ENCODE measurements at places on chromosomes 16 and 17.

- no peak for DNase-seq
These were observed 134.3 kb downstream of the HAPSTR1 start for GRCh38 chr16:9225527-9226316.

DNA sequence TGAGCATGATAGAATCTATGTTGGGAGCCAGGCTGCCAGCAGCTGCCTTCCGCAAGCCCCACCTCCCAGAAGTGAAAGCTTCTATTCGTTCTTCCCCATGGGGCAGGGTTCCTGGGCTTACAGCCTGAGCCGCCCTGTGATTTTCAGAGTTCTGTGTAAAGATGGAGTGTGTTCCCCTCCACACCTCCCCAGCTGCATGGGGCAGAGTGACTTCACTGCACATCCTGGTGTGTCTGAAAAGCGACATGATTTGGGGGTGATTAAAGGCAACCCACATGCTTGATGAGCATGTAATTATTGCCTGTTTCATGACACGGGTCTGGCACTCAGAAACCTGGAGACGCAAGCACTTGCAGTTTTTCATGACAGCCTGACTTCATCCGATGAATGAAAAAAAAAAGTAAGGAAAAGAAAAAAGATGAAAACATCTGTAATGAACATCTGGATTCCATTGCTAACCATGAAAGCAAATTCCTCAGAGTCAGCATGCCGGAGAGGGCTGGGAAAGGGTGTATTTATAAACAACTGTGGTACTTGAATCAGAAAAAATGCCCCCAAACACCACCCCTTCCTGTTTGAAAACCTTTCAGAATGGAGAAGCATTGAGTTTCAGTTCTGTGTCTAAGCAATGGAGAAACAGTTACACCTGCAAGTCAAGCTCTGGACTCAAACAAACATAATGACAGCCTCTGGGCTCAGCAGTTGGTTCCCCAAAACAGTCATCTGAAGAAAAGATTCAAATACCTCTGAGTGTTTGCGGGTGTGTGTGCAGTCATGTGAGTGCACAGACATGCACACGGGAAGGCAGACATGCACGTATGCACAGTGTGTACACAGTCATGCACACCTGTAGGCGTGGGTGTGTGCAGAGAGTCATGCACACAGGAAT lies 266.0 kb downstream of the ENGASE start:
- DNase-seq = no peak

DNA sequence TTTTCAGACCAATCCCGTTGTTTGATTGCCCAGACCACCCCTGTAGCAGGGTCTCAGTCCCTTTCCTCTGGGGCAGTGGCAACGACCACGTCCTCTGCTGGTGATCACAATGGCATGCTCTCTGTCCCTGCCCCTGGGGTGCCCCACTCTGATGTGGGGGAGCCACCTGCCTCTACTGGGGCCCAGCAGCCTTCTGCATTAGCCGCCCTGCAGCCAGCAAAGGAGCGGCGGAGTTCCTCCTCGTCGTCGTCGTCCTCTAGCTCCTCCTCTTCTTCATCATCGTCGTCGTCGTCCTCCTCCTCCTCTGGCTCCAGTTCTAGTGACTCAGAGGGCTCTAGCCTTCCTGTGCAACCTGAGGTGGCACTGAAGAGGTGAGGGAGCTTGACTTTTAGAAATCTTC lies 9.2 kb downstream of the ELOB start:
- no peak for DNase-seq

GRCh38 chr17:67011527-67012175 lies 32.7 kb upstream of the CACNG1 start:
- no peak for DNase-seq

DNA sequence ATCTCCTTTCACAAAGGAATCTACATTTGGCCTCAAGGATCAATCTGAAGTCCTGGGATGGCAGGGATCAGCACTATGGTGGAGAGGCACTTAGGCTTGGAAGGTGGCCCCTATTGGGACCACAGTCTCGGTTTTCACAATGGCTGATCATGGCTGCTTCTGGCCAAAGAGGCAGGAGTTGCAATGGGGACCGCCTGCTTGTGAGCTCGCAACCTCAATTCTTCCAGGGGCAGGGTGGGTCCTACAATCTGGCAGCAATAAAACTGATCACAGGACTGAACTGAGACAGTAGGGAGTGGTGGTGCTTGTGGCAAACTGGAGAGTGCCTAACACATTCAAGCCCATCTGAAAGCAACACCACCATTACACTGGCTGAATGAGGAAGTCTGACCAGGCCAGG lies 83.1 kb downstream of the NETO2 start:
- no peak for DNase-seq

- DNase-seq = no peak
These were observed 11.2 kb downstream of the PRAC1 start for GRCh38 chr17:48711128-48711527.

GRCh38 chr16:86354641-86355513 lies 155.4 kb upstream of the FOXF1 start:
- DNase-seq = no peak

DNA sequence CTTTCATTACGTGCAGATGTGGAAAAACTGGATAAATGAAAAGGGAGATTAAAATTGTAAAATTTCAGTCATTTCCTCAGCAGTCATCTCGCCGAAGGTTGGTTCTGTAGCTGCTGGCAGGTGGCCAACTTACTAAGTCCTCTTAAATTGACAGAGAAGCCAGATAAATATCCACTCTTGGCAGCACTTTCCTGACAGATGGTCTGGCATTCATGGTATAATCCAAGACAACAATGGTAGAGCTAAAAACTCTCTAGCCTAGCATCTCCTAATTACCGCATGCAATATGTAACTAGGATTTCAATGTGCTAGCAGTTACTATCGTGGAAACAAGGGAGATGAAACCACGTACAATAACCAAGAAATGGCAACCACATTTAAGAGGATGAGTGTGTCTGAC lies 306.3 kb downstream of the CNTNAP4 start:
- no peak for DNase-seq

GRCh38 chr16:89357055-89357816 lies 133.1 kb downstream of the ANKRD11 start:
- peak; percentile 41 for DNase-seq

DNA sequence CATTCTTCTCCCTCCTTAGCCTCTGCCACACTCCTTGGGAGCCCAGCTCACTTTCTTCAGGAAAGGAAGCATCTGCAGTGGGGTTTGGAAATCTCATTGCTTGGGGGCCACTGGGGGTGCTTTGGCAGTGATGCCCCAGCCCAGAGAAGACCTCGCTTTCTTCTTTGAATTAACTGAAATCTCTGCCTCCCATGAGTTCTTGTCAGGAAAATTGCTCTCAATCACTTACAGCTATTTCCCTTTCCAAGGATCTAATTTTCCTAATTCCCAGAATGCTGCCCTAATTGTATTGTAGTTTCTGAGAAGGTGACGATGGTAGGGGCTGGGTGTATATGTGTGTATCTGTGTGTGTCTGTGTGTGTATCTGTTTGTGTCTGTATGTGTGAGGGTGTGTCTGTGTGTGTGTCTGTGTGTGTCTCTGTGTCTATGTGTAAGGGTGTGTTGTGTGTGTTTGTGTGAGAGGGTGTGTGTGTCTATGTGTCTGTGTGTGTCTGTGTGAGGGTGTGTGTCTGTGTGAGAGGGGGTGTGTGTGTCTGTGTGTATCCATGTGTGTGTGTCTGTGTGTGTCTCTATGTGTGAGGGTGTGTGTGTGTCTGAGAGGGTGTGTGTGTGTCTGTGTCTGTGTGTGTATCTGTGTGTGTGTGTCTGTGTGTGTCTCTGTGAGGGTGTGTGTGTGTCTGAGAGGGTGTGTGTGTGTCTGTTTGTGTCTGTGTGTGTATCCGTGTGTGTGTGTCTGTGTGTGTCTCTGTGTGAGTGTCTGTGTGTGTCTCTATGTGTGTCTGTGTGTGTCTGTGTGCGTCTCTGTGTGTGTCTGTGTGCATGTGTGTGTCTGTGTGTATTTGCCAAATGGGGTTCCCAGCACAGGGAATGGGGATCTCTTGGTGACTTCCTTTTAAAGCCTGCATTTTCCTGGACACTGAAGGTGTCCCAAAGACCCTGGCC lies 83.5 kb upstream of the DNAJA2 start:
- DNase-seq = no peak

DNA sequence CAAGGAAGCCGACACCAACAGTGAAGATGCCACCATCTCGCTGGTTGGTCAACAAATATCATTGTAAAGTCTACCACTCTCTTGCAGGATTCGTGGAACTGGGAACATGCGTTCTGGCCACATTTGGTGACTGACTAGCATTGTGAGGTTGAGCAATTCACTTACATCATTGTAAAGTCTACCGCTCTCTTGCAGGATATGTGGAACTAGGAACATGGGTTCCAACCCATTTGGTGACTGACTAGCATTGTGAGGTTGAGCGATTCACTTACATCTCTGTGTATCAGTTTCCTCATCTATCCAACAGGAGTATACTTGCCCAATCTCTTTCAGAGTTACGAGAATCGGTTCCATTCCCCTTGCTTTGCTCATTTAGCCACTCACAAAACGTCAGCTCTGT lies 42.6 kb upstream of the RPH3AL start:
- DNase-seq = no peak

GRCh38 chr17:70096861-70097260 lies 21.8 kb downstream of the KCNJ16 start:
- no peak for DNase-seq

DNA sequence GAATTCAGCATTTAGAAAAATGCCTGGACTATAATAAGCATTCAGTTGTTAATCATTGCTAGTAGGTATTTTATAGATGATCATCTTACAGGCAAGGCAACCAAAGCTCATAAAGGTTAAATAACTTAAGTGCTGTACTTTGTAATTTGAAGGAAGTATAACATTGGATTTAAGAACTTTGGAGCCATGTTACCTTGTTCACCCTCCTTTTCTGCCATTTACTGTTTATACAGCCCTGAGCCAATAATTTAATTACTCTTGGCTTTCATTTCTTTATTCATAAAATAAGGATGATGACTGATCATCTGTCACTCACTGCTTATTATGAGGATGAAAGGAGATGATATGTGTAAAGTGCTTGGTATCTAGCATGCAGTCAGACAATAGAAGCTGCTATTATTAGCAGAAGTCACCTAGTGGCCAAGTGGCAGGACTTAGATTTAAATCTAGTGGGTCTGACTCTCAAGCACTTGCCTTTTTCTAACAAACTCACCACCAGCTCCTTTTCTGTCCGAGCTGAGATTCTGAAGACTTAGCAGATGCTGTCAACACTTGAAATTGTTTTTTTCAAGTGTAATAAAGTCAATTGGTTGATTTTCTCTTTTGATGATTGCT lies 18.3 kb upstream of the DDX52 start:
- DNase-seq = no peak

DNA sequence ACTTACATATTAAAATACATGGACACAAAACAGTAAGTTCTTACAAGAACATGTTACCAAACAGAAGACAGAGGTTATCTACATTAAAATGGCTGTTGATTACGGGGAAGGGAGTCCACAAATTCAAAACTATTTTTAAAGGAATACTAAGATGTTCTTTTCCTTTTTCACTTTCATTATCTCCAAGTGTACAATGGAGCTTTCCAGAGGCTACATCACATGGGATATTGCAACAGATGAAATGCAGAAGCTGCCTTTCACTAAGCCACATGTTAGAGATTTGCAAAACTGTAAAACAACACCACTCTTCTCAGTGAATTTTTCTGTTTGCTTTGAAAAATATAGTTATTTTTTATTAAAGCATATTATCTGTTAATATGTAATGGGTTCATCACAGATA lies 53.6 kb downstream of the XPO6 start:
- no peak for DNase-seq

DNA sequence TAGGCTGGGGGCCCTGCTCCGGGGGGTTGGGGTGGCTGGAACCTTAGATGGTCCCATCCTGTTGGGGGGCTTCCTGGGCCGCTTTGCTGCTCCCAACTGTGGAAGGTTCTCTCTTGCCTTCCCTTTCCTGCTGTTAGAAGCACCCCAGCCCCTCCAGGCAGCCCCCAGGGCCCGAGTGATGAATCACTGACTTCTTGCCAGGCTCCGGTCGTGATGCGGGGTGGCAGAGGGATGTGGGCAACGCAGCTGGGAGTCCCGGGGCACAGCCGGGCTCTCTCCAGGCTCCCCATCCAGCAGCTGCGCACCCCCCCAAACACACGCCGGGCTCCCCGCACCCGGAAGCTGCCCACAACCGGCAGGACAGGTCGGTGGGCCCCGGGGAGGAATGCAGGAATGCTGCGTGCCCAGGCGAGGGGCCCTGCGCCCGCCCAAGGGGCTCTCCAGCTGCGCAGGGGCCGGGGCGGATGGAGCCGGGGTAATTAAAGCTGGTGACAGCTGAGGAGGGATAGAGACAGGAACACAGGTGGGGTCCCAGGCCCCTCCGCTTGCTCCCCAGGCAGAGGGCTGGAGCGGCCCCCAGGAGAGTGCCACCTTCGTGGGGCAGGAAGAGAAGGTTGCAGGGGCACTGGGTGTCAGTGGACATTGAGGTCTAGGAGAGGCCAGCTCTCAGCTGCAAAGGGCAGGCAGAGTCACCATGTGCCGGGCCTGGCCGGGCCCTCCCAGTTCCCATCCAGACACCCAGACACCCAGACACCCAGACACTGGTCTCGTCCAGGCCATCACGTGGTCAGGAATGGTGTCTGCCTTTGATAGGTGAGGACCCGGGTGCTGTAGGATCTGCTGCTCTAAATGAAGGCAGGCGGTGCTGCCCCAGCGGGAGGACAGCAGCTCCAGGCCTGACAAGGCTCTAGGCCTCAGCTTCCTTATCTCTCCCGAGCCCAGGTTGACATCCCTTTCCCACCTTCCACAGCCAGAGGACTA lies 15.0 kb upstream of the SLC38A10 start:
- no peak for DNase-seq

- no peak for DNase-seq
These were observed 16.9 kb downstream of the CLEC16A start for GRCh38 chr16:10961231-10961630.

DNA sequence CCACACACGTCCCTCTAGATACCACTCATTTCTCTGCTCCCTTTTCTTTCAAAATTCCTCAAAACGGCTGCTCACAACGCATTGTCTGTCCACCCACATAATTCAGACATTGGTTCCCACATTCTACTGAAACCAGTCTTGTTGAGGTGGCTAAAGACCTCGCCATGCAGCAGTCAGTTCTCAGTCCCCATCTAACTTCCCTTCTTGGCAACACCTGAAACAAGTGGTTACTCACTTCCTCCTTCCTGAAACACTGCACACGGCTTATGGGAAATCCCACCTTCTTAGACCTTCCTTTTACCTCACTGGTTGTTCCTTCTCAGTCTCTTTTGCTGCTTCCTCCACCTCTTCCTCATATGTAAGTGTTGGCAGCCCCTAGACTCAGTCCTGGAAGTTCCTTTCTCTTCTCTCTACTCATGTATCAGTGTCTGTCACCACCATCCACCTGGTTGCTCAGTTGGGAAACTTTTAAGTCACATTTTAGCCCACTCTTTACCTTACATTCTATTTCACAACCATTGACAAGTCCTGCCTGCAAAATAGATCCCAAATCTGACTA lies 277.1 kb downstream of the CEP112 start:
- no peak for DNase-seq

- DNase-seq = no peak
These were observed 23.0 kb downstream of the DNAH2 start for GRCh38 chr17:7740481-7741001.

DNA sequence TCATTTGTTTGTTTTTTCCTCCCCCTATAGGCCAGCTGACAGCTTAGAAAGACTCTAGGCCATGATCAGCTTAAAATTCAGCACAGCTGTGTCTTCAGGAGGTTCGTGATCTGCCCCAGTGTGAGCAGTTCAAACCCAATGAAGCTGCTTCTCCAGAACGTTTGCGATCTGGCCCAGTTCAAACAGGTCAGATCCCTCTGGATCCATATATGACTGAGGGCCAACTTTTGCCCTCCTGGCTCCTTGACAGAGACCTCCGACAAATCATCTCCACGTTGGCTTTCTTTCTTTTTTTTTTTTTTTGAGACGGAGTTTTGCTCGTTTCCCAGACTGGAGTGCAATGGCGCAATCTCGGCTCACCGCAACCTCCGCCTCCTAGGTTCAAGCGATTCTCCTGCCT lies 50.2 kb upstream of the ATF7IP2 start:
- no peak for DNase-seq

All from activated CD4-positive, alpha-beta memory T cell treated with anti-CD3 and anti-CD28 coated beads, Interleukin-2, amount 10 ng/mL, durations not matched to agents 7 days and 5 days (primary cell).